ENCODE measurements at places on chromosomes 2 and 18.

GRCh38 chr2:234579231-234579962, 82.5 kb upstream of the ARL4C start:
- peak; percentile 34 for DNase-seq

DNA sequence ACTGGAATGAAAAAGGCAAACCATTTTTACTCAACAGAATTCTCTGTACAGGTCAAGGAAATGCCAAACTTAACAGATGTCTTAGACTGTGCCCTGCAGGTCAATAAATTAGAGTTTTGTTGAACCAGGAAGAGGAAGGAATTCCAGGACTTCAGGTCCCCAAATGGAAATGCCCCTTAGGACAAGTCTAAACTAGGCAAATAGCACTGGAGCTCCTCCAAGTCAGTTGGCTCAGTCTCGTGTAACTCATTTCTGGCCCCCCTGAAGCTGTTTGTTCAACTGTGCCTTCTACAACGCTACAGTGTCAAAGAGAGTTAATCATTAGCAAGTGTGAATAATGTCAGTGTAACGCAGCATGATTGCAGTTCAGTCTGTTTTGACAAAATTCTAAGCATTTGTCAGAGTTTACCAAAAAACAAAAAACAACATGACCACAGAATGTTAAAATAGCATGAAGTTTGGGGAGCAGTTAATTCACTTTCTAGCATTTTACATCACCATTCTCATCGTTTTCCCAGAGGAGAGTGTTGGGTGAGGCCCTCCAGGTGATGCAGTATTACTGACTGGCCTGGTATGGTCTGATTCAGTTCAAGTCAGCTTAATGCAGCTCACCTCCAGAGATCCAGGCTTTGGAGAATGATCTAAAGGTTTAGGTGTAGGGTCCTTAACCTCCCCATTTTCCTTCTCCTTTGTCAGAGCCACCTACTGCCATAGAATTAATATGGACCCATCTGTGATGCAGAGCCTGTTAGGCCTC, 108.1 kb downstream of the AQP4 start:
- no peak for DNase-seq

DNA sequence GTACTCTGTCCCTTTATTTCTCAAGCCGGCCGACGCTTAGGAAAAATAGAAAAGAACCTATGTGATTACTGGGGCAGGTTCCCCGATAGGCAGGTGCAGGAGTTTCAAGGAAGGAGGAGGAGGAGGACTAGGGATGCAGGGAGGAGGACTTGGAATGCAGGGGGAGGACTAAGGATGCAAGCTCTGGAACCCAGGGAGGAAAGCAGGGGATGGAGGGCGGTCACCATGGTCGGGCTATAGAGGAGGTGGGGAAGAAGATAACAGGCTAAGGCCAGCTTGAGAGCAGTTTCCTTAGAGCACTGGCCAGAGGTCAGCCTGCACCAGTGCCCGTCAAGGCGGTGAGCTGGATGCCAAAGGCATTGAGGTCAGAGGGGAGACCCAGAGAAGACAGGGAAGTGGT, 18.7 kb upstream of the B3GNT7 start:
- DNase-seq = no peak

DNA sequence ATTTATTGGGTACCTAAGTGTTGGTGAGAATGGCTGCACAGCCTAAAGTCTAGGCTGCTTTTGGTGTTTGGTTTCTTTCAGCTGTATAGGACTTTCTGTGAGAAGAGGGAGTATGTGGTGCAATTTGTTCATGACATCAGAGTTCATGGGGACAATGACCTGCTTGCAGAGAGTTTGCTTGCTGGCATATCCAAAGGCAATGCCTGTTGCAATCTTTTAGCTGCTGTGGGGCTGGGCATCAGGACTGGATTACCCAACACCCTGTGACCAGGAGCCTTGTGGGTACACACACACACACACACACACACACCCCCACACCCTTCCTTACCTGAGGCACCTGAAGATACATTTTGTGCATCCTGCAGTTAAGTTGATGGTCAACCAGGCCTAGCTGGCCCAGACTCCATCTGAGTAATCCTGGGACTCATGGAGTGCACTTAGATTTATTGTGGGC, 68.4 kb downstream of the LIPG start:
- no peak for DNase-seq

- no peak for DNase-seq
Measured at GRCh38 chr2:173741759-173742158, 223.4 kb downstream of the SP3 start.

GRCh38 chr18:58495207-58495606, 133.7 kb downstream of the ALPK2 start:
- peak; percentile 66 for DNase-seq

- DNase-seq = no peak
Measured at GRCh38 chr18:2606335-2606734, 35.0 kb downstream of the NDC80 start.

DNA sequence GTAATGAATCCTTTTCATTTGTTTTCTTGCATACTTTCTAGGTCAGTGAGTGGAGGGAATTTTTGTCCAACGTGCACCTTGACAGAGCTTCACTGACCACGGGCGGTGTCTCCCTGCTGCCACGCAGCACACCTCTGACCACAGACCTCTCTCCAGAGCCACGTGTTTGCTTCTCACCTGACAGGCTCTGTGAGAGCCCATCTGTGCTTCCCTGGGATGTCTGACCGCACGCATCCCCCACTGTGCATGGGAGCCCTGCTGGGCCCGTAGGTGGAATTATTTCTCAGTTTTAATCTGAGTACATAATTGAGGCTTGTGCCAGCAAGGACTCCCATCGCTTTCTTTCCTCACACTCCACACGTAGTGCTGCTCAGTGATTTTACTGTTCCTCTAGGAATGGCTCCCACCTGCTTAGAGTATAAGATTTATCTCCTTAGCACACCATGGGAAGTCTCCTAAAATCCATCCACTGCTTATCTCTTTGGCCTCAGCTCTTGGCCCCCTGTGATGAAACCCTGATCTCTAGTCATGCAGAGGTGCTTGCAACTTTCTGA, 482.6 kb downstream of the TSN start:
- no peak for DNase-seq

DNA sequence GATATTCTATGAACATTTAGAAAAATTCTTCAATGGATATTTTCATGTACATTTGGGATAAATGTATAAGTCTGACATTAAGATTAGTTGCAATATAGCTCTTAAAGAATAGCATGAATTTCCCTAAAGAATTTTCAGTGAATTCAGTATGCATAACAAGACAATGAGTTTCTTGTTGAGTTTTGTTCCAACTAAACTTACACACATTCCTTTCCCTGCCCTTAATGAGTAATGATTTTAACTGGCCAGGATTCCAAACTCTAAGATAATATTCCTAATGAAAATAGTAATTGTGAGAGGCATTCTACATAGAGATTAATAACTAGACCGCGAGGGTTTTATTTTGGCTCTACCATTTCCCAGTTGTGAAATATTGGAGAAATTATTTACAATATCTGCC, 390.3 kb upstream of the GALNT5 start:
- DNase-seq = no peak

GRCh38 chr2:202743613-202744012, 108.8 kb downstream of the FAM117B start:
- no peak for DNase-seq

GRCh38 chr2:203018181-203018580, 3.5 kb downstream of the NBEAL1 start:
- peak; percentile 25 for DNase-seq

- DNase-seq = no peak
Measured at GRCh38 chr2:68432696-68433658, 34.1 kb downstream of the FBXO48 start.

Measured in AG10803 (cell line).